Stimulated activated CD8-positive, alpha-beta memory T cell treated with anti-CD3 and anti-CD28 coated beads, Interleukin-7, amount 100 ng/mL, for 1 hour (primary cell): ENCODE measurements at places on chromosomes 5 and 9.

DNA sequence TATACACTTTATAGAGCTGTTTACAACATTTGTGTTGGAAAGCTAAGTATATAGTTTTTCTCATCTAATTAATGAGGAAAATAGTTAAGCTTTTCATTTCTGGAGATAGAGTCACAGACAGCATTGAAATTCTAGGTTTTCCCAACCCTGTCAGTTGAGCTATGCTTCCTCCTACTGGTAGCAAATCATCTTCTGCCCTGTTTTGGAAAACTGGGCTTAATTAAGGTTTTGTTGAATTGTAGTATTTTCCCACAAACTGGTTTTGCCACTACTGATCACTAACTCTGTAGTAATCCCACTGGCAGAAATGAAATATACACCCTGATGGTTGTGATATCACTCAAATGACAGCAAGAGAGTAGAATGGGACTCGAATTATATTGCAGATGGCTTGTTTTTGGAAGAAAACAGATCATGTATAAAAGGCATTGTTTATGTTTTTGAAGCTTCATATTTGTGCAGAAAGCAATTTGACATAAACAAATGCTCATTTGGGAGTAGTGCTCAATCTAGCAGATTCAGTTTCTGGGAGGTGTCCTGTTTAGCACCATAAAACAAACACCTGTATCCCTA is 46.6 kb downstream of the CD180 start:
- DNase-seq, result no peak

GRCh38 chr5:56085193-56085592 is 90.4 kb upstream of the IL6ST start:
- no peak for DNase-seq

GRCh38 chr9:77750284-77750683 is 102.2 kb upstream of the GNA14 start:
- no peak for DNase-seq

GRCh38 chr9:14348373-14349145 is 34.6 kb upstream of the NFIB start:
- no peak for DNase-seq

DNA sequence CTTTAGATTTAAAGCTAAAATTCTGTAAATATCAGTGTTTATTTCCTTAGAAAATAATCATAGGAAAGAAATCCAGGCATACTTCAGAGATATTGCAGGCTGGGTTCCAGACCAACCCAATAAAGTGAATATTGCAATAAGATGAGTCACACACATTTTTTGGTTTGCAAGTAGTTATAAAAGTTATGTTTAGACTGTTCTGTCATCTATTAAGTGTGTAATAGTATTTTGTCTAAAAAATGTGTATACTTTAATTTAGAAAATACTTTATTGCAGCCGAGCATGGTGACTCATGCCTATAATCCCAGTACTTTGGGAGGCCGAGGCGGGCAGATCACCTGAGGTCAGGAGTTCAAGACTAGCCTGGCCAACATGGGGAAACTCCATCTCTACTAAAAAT is 6.9 kb upstream of the RIC1 start:
- DNase-seq, result no peak

GRCh38 chr9:70324963-70325362 is 66.2 kb downstream of the SMC5 start:
- DNase-seq, result no peak

- no peak for DNase-seq
Observed at GRCh38 chr5:109743041-109743531, 53.4 kb downstream of the MAN2A1 start.

GRCh38 chr9:36031774-36032555 is 4.7 kb upstream of the RECK start:
- DNase-seq, result no peak

DNA sequence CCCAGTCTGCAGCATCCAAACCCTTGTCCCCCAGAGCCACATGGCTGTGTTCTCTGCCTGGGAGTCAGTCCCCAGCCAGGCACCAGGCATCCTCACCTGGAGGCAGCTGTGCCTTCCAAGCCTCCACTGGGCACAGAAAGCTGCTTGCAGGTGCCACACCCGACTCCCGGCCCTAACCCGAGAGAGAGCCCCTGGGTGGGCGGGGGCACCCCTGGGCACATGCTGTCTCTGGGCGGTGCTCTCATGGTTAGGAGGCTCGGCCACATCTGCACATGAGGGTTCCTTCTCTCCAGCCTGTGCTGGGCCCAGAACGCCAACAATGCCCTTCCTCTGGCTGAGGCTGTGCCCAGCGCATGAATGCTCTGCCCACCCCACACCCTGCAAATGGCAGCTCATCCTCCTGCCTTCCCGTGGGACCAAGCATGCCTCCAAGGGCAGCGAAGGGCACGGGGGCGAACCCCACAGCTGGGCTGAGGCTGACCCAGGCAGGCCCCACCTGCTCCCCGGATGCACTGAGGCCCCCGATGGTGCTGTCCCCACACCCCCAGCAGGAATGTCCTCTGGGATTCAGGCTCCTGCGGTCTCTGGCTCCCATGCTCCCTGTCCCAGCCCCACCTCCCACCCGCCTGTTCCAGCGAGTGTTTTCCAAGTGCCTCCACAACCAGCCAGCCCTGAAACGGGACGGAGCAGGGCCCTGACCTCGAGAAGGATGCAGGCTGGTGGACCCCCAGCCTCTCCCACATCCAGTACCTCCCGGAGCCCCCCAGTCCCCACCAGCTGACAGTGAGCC is 22.5 kb upstream of the CAMSAP1 start:
- no peak for DNase-seq

DNA sequence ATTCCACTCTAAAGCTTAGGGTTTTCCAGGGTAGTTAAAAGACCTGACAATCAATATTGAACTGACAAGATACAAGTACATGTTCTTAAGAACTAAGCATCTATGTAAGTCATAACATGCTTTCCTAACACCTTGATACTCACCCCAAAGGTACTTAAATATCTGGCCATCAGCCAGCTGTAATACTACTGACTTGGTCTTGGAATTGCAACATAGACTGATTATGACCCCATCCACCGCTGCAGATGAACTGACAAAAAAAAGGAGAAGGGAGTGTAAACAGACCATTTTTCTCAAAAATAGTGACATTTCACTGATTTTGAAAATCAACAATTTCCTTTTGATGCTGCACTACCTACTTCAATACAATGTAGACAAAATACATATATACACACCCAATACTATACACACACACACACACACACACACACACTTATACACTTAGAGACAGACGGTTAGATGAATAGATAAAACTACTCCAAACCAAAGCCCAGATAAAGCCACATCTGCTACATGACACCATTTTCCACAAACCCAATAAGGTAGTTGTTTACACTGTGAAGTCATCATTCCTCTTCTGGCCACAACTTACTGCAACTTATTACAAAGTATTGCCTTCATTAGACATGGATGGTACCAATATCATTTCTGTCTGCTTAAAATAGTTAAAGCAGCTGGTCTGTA is 30.4 kb downstream of the ELP1 start:
- no peak for DNase-seq

DNA sequence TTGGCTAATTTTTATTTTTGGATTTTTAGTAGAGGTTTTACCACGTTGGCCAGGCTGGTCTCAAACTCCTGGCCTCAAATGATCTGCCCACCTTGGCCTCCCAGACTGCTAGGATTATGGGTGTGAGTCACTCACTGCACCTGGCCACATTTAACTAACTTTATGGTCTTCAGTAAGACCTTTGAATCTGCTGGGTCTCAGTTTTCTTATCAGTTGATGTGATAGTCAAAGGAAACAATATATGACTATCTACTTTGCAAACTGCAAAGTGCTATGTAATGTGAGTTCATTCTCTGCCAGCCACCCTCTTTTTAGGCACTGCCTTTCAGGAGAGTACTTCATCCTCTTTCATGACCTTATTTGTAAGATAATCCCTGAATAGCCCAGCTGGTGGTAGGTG is 474.7 kb downstream of the PDE4D start:
- DNase-seq, result no peak

- no peak for DNase-seq
Observed at GRCh38 chr9:2469681-2470221, 151.8 kb upstream of the VLDLR start.

DNA sequence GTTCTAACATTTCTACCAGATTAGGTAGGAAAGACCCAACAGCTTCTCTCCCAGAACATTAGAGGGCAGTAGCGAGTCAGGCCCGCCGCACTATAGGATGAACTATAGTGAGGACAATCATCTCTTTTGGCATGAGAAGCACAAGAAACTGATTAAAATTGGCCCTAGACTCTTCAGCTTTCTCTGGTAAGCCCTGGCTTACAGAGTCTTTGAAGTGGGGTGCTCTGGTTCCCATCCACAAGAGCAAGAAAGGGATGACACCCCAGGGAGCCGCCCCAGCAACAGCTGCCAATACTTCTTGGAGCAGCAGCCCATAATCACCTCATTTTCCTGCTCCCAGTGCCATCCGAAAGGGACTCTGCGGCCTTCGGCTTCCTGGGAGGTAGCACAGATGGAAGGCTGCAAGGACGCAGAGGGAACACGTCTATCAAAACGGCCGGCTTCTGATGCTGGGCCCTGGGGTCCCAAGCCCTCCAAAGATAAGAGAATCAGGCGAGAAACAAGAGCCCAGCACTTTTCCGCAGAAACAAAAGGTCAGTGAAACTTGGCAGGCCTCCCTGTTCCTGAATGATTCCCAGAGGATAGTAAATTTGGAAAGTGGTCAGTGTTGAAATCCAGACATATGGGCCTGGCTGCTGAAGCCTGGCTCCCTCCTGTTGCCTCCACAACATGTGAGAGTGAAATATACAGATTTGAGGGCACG is 69.3 kb downstream of the HSD17B3 start:
- no peak for DNase-seq

DNA sequence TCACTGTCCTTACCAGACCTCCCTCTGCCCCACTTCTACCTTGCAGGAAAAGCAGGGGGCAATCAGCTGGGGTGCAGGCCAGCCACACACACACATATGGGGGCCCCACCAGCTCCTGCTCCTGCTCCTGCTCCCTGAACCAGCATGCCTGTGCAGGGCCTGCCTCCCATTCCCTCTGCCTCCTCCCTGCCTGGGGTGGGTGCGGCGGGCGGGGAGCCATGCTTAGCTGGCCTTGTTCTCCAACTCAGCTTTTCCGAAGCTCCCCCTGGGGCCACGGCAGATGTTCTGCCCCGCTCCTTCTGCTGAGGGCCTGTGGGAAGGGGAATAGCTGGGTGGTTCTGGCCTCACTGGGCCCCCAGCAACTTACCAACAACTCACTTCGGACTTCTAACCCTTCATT is 89.8 kb downstream of the ZNF354C start:
- DNase-seq, result no peak

DNA sequence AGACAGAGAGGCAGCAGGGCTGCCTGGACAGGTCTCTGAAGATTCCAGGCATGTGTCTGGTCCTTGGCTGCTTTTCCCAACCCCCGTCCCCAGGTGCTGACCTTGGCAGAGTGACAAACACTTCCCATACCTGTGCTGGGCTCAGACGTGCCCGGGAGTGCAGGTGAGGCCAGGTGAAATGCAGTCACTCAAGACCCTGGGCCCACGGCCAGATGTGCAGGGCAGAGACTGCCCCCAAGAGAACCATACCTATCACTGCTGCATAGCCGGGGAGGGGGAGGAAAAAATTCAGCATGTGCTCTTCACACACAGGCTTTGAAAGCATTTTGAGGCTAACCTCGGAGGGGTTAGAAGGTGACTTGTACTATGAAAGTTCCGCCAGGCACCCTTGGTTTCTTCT is 22.6 kb downstream of the CCNJL start:
- DNase-seq, result no peak

- DNase-seq, result no peak
Observed at GRCh38 chr9:109317979-109318741, 2.7 kb downstream of the EPB41L4B start.

- no peak for DNase-seq
Observed at GRCh38 chr5:150052956-150053712, 33.2 kb downstream of the CSF1R start.

DNA sequence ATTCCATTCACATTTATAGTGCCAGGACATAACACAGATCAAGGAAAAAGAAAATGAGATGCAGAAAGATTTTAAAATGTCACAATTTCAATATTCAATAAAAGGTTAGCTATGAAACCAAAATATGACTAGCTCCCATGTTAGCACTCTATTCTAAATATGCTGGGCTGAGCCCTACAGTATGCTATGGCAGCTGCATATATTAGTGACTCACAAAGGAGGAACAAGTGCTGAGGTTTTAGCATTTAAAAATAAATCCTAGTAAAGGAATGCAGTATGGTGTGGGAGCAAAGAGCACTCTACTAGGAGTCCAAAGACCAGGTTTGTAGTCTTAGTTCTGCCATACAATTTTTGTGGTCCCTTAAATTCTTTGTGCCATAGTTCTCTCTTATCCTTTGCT is 118.4 kb downstream of the OXCT1 start:
- DNase-seq, result no peak

- DNase-seq, result no peak
Observed at GRCh38 chr5:360257-361027, 38.9 kb downstream of the AHRR start.

GRCh38 chr9:76680716-76681425 is 83.4 kb upstream of the PCA3 start:
- DNase-seq, result no peak

DNA sequence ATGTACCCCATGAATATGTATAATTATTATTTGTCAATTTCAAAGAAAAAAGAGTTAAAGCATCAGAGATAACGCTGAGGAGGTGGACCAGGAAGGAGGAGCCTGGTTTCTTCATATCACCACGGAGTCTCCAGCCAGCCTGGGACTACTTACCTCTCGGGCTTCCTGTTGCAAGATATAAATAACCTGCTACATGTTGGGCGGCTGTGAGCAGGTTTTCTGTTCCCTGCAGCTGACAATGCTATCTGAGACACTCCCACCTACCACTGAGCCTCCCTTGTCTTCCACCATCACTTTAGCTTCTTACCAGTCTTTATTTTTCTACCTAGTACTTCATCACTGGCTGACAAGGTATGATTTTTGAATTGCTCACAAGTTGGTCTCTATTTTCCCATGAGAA is 102.7 kb upstream of the CPEB4 start:
- DNase-seq, result no peak

DNA sequence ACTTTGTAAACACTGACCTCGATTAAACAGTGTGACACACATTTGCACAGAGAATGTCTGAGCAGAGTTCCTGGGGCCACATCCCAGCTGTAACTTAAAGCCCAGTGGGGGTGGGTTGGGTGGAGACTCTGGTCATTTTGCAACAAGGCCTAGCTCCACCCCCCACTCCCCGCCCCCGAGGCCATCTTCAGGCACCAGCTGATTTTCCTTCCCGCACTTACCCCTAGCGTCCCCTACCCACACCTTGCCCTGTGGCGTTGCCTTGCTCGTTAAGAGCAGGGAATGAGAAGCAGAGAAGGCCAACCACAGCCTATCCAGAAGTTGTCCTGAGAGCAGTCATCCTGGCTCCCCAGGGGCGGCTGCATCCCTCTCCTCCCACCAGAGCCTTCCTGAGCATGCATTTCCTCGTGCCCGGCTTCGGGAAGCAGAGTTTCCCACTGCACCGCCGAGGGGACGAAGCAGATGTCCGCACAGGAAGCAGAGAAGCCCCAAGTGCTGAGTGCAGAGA is 101.7 kb upstream of the SARDH start:
- DNase-seq, result no peak

DNA sequence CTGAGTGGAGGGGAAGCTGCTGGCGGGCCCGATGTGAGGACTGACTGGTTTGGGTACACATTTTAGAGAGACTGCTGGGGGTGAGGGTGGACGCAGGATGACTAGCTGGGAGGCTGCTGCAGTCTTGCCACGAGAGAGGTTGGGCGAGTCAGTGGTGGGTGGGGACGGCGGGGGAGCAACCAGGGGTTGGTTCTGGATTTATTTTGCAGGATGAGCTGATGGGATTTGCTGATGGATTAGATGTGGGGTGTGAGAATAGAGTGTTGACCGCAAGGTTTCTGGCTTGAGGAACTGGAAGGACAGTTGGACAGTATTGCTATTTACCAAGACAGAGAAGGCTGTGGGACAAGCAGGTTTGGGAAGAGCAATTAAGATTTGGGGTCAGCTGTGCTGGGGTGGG is 5.8 kb upstream of the NDST1 start:
- no peak for DNase-seq
